ENCODE measurements at places on chromosomes 11 and 22.
A peak's percentile ranks its signal among the peaks of the same experiment; 100 is the strongest.

DNA sequence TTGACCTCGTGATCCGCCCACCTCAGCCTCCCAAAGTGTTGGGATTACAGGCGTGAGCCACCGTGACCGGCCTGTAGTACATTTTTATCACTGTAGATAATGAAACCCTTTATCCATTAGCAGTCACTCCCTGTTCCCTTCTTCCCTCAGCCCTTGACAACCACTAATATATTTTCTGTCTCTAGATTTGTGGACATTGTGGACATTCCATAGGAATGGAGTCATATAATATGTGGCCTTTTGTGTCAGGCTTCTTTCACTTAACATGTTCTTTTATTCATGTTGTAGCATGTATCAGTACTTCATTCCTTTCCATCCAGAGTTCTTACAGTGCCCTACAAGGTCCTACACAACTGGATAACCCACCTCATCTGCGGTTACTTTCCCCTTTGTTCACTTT, 30.5 kb downstream of the RRM1 start:
- DNase-seq, result no peak

DNA sequence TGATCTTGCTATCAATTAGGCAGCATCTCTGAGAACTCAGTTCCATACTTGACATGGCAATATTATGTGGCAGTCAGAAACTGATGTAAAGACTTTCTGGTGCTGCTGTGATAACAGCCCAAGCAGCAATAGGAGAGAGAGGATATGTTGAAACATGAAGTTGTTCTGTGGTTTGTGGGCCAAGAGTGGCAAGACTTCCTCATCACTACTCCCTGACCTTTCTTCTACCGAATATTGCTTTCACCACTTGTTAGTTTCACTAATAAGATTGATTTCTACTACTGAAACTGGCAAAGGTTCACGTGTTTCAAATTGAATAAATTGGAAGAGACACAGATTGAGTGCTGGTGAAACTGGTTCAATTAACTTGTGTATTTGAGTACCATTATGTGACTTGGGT, 852.6 kb upstream of the RAG2 start:
- DNase-seq, result peak; percentile 0

GRCh38 chr11:65420506-65420905, 2.1 kb upstream of the NEAT1 start:
- no peak for DNase-seq

DNA sequence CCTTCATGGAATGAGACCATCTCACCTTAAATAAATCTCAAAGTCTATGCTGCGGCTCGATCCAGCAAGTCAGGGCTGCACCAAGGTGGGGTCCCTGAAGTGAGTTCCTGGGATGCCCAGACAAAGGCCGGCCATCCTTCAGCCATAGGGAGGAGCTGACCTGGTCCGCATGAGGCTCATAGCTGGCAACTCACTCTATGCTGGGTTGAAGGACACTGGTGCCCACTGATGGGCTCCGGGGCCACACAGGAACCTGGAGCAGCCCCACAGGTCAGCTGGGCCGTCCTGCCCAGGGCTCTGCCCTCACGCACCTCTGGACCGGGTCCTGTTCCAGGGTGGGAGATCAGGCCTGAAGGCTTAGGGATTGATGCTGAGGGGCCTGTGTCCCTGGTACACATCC, 1339.3 kb downstream of the TBC1D22A start:
- DNase-seq, result no peak

GRCh38 chr11:22432291-22433093, 94.3 kb downstream of the SLC17A6 start:
- DNase-seq, result no peak

DNA sequence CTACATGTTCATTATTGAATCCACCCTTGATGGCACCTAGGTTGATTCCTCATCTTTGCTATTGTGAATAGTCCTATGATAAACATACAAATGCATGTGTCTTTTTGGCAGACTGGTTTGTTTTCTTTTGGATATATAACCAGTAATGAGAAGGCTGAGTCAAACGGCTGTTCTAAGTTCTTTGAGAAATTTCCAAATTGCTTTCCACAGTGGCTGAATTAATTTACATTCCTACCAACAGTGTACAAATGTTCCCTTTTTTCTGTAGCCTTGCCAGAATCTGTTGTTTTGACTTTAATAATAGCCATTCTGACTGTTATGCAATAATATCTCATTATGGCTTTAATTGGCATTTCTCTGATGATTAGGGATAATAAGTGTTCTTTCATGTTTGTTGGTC, 184.9 kb downstream of the CASP12 start:
- no peak for DNase-seq

DNA sequence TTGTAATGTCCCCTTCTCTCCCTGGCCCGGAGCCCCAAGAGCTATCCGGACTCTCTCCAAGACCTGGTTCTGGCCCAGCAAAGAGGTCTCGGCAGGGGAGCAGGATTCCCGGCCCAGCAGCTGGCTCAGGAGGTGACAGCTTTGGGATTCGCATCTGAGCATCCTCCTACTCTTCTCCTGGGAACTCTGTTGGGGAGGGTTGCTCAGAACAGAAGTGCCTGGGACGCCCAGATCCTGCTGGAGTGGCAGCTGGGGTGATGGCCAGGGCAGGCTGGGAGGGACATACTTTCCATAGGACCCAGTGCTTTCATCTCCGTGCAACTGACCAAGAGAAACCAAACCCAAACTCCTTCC, 83.6 kb upstream of the PRODH start:
- no peak for DNase-seq

DNA sequence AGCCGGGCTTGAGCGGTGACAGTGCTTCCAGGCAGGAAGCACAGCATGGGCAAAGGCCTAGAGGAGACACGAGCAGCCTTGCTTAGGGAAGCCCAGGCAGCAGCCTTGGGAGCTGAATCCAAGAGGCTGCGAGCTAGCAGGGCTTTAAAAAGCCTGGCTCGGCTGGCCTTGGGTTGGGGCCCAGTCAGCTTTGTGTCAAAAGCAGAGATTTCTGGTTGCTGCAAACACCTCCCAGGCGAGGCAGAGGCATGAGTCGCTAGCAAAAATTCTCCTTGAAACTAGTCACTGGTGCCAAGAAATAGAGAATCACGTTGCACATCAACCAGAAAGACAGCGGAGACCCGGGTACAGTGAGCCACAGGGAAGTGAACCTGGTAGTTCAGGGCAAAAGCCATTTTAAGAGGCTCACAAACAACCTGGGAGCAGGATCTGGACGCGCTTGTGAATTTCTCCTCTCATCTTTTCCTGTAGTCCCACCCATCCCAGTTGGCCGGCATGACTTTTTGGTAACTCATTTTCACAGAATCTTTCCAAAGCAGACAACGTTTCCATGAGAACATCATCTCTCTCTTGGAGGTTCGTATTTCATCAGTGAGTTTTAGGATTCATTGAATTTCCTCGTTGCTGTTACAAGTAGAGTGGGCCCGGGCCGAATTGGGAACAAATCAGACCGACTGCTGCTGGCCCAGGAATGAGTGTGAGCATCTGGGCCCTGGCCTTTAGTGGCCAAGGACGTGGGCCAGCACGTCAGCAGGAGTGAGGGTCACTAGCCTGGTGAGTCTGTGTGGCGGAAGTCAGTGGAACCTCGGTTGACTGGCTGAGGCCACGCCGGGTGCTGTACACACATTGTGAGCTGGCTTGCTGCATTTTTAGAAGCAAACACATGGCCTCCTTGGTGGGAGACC, 16.4 kb upstream of the FGF4 start:
- DNase-seq, result no peak

GRCh38 chr22:46483353-46483752, 54.1 kb downstream of the CELSR1 start:
- no peak for DNase-seq

DNA sequence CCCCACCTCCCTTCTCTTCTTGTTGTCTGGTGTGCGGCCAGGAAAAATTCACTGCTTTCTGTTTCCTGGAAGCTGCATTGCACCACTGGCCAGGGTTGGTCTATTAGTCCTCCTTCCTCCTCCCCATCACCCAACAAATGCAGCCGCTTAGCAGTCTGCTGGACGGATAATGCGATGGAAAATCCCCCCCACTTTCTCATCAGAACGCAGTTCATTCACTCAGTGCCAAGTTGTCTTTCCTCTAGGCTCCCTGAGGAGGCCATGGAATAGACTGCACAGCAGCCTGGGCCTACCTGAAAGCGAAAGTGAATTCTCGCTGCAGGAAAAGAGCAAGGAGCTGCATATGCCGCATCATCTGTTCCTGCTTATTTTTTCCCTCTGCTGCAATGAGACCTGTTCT, 513.6 kb downstream of the METTL15 start:
- no peak for DNase-seq

- no peak for DNase-seq
Measured at GRCh38 chr11:55707029-55707428, 45.0 kb downstream of the OR4C6 start.

DNA sequence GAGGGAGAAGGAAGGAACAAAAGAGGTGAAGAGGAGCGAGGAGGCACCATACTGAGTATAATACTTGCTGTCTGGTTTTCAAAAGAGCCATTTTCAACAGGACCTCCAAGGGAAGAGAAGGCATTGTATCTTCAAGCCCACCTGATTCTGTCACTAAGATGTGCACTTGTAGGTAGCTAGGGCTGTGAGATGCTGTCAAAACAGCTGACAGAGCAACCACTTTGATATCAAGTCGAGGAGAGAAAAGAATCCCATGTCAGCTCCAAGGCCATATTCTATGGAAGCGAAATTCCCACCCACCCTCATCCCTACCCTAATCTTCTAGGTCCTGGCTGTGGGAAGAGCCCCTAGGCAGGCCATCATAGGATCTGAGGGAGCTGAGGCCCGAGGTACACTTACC, 70.9 kb upstream of the PRDM11 start:
- no peak for DNase-seq

- no peak for DNase-seq
Measured at GRCh38 chr11:64484191-64485022, 106.6 kb upstream of the SLC22A12 start.

GRCh38 chr22:42001121-42001520, 2.5 kb downstream of the WBP2NL start:
- DNase-seq, result no peak

- no peak for DNase-seq
Measured at GRCh38 chr11:81515566-81515965, 1218.1 kb downstream of the FAM181B start.

DNA sequence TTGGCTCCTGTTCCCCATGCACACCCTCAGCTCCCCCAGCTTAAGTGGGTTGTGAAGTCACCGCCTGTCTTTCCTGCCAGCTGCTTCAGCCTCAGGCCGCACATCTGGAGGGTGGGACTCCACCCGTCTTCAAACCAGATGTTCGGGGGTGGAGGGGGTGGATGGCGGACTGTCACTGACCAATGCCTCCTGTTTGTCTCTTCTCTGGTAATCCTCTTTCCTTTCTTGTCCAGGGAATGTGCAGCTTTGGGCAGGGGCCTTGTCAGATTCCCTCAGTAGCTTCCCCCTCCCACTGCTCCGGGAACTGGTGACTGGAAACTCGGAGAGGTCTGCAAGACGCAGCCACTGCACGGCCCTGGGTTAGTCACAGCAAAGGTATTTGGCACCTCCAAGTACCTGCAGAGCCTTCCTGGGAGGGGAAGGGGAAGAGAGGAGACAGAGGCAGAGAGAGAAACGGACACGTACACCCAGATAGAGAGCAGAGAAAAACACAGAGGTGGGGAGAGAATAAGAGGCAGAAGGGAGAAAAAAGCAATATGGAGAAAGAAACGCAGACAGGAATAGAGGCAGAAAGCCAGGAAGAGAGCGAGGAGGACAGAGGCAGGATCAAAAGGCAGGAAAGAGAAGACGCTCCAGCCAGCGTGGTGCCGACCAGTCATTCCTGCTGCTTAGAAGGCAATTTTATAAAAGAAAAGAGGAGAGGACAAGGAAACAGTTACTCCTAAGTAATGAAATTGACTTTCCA, 56.1 kb upstream of the TIMP3 start:
- no peak for DNase-seq

GRCh38 chr22:50576070-50576469, 2.2 kb downstream of the CPT1B start:
- DNase-seq, result no peak

DNA sequence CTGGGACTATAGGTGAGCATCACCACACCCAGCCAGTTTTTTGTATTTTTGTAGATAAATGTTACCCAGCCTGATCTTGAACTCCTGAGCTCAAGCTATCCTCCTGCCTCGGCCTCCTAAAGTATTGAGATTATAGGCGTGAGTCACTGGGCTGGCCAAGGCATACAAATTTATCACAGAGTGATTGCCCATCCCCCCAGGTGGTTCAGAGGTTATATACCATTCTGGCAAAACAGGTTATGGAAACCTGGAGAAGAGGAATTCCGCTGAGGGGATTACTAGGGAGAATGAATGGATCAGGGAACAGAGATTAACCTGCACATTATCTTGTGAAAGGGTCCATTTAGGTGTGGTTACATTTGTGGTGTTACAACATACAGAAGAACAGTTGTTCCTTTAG, 8.1 kb downstream of the ATG13 start:
- no peak for DNase-seq

- DNase-seq, result no peak
Measured at GRCh38 chr22:49812838-49813237, 14.8 kb downstream of the BRD1 start.

- DNase-seq, result no peak
Measured at GRCh38 chr11:61011950-61012736, 40.7 kb downstream of the CD6 start.

DNA sequence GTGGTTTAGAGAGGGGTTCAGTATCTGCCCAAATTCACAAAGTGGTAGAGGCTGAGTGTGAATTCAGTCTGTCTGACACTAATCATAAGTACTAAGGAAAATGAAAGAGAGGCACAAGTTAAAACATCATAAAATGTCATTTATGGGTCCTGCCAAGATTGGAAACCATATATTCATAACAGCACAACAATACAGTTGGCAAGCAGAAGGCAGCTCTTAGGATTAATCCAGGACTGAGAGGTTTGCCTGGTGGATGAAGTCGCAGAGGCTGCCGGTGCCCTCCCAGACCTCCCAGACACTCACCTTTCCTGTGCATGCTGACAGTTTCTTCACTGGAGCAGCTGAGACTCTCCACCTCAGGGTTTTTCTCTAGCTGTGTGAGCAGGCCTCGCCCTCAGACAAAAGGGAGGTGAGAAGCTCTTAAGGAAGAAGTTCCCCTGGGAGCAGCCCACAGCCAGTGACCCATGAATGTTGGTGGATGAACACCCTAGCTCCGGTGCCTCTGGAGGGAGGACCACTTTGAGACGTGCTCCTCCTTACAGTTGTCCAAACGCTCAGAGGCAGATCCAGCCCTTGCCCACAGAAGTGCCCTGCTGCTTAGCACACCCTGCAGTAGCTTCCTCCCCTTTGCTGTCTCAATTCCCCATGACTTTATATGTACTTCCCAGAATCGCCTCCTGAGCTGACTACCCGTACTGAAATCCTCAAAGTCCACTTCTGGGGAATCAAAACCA, 43.7 kb downstream of the MAML2 start:
- no peak for DNase-seq

GRCh38 chr11:12693094-12693478, 18.9 kb downstream of the TEAD1 start:
- no peak for DNase-seq

GRCh38 chr11:115891581-115891980, 387.4 kb upstream of the CADM1 start:
- no peak for DNase-seq

- no peak for DNase-seq
Measured at GRCh38 chr11:46050003-46050461, 71.2 kb downstream of the PHF21A start.

Data from CD4-positive, alpha-beta T cell treated with Interleukin-4 for 4 hours (primary cell).